ENCODE measurements at places on chromosomes 6 and 20.

GRCh38 chr6:42316981-42317380 lies 99.3 kb upstream of the MRPS10 start:
- DNase-seq, result no peak

GRCh38 chr6:124881898-124882578 lies 80.2 kb upstream of the RNF217 start:
- DNase-seq, result no peak

GRCh38 chr6:17945111-17945510 lies 42.3 kb downstream of the KIF13A start:
- DNase-seq, result no peak

- DNase-seq, result no peak
Observed at GRCh38 chr6:79277109-79277508, 42.6 kb upstream of the HMGN3 start.

GRCh38 chr6:106870824-106871717 lies 103.5 kb downstream of the CD24 start:
- DNase-seq, result no peak

- no peak for DNase-seq
Observed at GRCh38 chr6:167651318-167652041, 175.2 kb upstream of the AFDN start.

- DNase-seq, result no peak
Observed at GRCh38 chr20:15163632-15164031, 826.2 kb upstream of the FLRT3 start.

DNA sequence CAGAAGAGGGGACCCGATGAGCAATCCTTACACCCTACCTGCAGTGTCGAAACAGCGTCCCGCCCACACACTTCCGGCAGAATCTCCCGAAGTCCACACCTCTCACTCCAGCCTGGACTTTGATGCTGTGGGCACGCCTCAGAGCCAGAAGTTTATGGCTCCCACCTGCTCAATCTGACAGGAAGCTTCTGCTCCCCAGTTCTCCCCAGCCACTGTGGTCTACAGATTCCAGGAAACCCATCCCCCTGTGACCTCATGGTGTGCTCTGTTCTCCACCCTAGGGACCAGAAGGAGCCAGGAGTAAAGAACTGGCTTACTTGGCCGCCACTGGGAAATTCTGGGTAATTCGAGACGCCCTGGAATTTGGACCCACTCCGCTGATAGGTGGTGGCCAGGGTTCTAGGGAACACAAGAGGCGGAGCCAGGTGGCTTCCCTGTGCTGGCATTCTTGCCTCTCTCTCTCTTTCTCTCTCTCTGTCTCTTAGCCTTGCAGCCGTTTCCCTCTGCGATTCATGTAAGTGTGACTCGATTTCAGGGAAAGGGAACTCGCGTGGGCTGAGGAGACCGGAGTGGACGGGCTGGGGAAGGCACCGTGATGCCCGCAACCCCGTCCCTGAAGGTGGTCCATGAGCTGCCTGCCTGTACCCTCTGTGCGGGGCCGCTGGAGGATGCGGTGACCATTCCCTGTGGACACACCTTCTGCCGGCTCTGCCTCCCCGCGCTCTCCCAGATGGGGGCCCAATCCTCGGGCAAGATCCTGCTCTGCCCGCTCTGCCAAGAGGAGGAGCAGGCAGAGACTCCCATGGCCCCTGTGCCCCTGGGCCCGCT lies at the start of gene TRIM15:
Gene TRIM15, plus strand, starts transcription at position 457 of the 828 bp plus-strand sequence. Its CDS starts 139 bp downstream, at position 596.
- no peak for DNase-seq

GRCh38 chr6:96051555-96051954 lies 35.8 kb downstream of the FUT9 start:
- no peak for DNase-seq

- no peak for DNase-seq
Observed at GRCh38 chr6:88785478-88785877, 177.9 kb downstream of the RNGTT start.

GRCh38 chr20:14700639-14700960 lies 363.2 kb upstream of the FLRT3 start:
- DNase-seq, result no peak

- no peak for DNase-seq
Observed at GRCh38 chr6:16857969-16858592, 96.8 kb upstream of the ATXN1 start.

DNA sequence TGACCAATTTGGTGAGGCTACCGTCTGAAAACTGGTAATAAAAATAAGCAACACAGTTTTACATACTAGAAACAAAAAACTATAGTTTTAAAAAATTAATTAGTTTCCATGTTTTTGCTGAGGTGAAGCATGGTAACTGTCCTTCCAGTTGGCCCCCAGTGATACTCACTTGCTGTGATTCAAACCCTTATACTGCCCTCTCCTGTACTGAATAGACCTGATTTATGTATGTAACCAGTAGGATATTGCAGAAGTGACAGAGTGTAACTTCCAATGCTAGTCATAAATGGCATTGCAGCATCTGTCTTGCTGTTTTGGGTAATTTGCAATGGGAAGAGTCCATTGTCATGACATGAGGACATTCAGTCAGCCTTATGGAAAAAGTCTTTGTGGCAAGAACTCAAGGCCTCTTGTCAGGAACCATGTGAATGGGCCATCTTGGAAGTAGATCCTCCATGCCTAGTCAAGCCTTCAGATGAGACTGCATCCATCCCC lies 8.9 kb upstream of the CHD6 start:
- no peak for DNase-seq

DNA sequence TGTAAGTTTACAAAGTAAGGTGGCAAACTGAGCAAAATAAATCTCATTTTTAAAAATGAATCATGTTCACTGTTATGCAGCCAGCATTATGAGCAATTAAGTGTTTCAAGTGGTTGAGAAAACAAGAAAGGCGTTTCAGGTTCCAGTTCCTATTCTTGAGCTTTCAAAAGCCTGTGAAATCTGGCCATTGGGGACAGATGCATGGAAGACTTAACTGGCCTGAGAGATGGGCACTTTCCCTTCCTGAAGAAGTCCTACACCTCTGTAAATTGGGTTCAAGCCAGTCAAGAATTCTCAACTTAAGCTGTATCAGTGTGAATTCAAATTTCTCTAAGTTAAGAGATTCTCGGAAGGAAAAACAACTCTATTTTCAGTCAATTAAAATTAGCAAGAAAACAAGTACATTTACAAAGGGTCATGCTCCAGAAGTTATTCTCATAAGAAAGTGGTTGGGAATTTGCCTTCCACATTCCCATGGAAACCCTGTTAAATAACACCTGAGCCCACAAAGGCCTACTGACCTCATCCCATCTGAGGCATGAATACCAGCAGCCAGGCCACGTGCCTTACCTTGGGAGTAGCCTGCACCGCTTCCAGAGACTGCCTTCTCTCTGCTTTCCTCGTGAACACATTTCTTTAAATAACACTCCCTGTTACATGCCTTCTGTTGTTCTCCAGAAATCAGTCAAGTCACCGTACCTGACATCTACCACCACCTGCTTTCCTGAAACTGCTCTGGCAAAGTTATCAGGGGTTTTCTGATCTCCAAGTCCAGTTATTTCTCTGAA lies 19.4 kb downstream of the MAP3K5 start:
- no peak for DNase-seq

DNA sequence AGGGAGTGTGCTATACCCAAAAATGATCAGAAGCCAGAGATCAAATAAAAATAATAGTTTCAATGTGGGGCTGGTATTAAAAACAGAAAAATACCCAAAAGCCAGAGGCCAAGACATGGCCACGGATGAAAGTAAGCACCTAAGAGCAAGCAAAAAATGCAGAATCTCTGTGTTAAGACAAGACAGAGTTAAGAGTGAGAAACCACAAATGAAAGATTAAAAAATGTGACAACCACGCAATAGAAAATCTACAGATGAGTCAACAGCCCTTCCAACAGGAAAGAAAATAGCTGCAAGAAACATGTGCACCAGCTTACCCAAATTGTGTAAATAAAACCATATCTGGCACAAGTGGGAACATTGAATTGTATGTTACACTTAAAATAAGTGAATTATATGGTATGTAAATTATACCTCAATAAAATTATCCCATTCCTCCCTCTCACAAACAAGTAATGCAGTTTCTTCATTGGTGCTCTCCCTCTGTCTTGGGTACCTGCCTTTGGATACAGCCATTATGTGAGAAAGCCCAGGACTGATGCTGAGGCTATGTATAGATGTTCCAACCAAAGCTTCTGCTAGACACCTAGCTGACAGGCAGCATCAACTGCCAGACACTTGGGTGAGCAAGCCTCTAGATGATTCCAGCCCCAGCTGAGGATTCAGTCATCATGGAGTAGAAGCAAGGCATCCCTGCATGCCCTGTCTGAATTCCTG lies 55.3 kb upstream of the UFL1 start:
- no peak for DNase-seq

- DNase-seq, result no peak
Observed at GRCh38 chr20:63508072-63508768, 9.3 kb upstream of the EEF1A2 start.

DNA sequence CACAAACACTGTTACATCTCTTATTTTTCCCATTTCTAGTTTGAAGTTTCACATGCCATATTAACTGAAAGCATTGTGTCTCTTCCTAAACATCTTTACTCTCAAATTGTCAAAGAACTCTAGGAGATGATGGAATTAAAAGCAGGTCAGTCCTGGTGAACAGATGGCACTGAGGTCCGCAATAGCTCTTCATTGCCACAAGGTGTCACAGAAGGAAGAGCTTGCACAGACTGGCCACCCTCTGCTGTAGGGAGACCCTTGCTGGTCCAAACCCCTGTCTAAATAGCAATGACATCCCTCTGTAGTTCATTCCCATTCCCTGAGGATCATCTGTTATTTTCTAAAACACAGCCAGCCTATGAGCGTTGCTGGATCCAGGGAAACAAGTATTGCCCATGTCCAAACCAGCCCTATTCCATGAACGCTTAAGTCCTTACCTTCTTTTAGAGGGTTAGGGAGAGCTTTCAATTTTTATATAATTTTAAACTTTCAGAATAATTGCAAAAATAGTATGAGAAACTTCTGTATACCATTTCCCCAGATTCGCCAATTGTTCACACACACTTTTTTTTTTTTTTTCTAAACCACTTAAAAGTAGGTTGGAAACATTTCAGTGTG lies 10.1 kb upstream of the HDAC2 start:
- DNase-seq, result peak; percentile 17

DNA sequence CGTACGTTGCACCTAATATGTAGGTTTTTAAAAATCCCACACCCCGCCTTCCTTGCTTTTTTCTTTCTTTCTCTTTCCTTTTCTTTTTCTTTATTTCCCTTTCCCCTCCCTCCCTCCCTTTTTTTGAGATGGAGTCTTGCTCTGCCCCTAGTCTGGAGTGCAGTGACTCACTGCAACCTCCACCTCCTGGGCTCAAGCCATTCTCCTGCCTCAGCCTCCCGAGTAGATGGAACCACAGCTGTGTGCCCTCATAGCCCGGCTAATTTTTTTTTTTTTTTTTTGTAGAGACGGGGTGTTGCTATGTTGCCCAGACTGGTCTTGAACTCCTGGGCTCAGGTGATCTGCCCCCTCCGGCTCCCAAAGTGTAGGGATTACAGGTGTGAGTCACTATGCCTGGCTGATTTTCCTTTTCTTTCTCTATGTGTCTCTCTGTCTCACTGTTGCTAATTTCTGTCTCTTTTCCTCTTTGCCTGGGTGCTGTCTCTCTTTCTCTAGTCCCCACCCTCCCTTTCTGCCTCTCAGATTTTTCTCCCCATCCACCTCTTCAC lies 61.2 kb downstream of the SRC start:
- DNase-seq, result no peak

DNA sequence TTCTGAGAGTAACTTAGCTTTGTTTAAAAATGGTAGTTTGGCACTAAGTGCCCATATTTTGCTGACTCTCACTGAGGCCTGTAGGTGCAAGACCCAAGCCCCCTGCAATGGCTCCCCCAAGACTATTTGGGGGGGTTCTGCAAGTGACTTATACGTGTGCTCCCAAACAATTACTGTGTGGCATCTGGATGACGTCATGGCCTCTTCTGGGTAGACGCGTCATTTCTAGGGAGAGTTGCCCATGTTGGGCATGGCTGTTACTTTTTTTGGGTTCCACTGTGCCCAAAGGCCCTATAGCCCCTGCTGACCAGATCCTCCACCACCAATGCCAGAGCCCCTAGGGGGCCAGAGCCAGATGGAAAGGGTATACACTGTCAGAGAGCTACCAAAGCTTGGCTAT lies 110.3 kb upstream of the MYLIP start:
- no peak for DNase-seq

GRCh38 chr6:29479560-29479959 lies 8.2 kb downstream of the MAS1L start:
- no peak for DNase-seq

GRCh38 chr6:140857739-140858380 lies 1274.9 kb upstream of the GJE1 start:
- DNase-seq, result no peak

DNA sequence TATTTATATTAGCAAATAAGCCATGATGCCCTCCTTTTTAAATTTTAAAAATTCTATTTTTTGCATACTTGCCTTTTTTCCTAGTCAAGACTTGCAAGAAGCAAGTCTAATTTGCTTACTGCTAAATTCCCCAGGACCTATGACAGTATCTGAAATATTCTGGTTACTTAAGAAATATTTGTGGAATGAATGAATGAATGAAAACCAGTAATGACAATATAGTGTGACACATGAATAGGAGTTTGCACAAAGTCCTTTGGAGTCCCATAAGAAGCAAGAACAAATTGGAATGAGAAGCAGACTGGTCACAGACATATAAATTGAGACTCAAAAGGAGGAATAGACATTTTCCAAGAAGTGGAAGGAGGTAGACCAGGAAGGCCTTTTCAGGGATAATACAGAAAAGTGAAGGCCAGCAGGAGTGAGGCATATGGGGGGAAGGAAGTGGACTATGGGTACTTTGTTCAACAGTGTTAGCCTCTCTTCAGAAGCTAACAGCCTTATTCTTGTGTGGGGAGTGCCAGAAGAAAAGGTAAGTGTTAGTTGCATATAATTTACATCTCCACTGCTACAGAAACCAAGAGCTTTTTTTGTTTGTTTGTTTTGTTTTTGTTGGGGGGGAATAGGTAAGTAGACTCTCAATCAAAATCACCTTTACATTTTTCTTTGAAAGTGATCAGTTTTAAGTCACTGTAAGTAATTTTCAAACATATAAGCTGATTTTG lies 93.6 kb upstream of the FAM184A start:
- DNase-seq, result no peak

GRCh38 chr6:15887491-15888461 lies 224.9 kb upstream of the DTNBP1 start:
- no peak for DNase-seq

DNA sequence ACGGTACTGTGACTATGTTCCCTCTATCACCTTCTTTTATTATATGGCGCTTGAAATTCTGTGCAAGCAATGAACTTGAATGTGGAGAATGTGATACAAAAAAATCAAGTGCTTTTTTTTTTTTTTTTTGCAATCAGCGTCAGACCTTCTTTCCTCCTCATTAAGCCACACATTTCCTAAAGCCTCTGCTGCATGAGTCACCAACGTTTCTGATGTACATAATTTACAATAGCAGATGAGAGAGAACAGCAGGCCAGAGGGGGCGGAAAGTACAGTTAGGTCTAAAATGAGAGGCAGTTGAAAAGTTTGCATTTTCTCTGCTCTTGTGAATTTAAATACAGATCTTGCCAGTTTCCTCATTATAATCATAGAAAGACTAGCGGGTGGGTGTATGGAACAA lies 114.6 kb upstream of the RIPOR2 start:
- DNase-seq, result no peak

GRCh38 chr6:136656121-136656520 lies 105.9 kb upstream of the MAP7 start:
- DNase-seq, result no peak
